Activated CD4-positive, alpha-beta T cell treated with anti-CD3 and anti-CD28 coated beads, Interleukin-2, Interleukin-4, amounts not matched to agents 100 ng/mL and 50 ng/mL, durations not matched to agents 16 hours and 8 hours (primary cell): ENCODE measurements at places on chromosomes 7 and 10.

- DNase-seq, result peak; percentile 50
Measured at GRCh38 chr10:63670291-63670898, 149.2 kb downstream of the REEP3 start.

GRCh38 chr7:19939746-19940145 lies 166.3 kb upstream of the TMEM196 start:
- no peak for DNase-seq

GRCh38 chr7:150903606-150904005 lies 51.3 kb downstream of the AOC1 start:
- DNase-seq, result peak; percentile 22

DNA sequence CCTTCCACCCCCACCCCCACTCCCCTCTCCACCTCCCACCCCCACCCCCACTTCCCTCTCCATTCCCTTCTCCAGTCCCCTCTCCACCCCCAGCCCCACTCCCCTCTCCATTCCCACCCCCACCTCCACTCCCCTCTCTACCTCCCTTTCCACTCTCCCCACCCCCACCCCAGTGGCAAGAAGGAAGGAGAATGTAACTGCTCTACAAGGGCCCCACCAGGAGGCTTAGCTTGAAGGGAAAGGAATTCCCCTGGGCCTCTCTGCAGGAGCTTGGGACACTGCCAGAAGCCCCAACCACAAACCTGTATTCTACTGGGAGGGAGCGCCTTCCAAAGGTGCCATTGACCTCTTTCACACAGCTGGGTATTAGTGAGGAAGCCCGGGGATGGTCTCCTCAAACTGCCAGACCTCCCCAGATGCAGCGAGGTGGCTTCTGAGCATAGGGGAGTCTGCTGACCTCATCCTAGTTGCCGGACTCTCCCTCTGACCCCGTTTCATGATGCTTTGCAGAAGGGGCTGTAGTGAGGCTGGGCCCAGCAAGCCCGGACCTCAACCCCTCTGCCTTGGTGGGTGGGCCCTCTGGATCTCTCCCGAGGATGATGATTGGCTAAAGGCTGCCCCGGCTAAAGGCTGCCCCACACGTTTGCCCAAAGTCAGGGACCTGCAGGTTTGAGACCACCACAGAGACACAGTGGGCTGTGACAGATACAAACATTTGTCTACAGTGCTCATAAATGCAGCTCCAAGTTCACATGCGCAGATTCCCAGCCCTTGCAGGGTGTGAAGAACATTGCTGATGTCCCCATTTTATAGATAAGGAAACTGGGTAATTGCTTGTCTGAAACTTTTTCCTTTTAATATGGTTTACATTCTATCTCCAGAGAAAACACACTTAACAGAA lies 2.9 kb downstream of the DEPP1 start:
- no peak for DNase-seq

DNA sequence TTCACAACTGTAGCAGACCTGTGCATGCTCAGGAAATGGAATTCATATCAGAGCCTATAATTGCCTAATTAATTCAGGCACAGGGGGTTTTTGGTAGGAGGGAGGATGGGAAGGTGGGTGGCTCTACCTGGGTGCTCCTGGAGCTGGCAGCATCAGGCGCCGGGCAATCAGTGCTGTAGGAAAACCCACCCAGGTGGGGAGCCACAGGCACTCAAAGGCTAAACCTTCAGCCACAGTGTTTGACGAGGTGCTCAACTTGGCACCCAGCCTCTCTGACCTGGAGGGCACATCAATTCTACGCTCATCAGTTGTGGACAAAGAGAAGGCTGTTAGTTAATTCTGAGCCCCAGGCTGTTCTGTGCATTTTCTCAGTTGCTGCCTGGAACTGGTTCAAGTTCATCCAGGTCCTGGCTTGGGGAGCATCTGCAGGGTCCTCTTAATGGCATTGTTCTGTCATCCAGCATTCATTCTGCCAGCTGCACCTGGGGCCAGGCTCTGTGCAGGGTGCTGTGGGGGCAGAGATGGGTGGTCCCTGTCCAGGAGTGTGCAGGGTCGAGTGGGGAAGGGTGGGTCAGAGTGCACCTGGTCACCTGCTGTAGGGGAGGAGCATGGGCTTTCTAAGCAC lies 54.1 kb upstream of the NPTX2 start:
- DNase-seq, result no peak

DNA sequence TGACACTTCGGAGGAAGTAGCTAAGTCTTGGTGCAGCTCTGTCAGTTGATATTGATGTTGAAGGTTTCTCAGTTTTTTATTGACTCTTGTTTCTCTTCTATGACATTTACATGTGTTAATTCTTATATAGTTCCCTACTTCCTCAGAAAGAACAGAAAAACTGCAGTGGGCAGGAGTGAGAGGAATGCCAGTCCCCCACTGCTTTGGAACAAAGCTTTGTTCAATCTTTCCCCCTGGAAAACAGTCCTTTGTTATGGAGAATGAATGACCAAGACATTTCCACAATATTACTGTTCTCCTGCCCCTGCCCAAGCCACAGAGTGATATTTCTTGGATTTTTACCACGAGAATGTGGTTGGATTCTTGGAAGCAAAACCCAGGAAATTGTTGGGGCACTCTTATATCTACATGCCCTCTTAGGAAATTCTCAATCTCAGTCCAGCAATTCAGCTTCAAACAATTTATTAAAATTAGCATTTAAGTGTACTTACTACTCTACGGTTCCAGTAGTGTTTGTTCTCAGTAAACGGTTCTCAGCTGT lies 258.0 kb upstream of the KCND2 start:
- no peak for DNase-seq
